ENCODE measurements at places on chromosomes 12 and 14. TPM values are rescaled to one million over a fixed set of nuclear protein-coding genes. Genes with fewer than 3 reads are reported as not detected.

The FBLN5 gene
- total RNA-seq = 4.1 TPM

GRCh38 chr12:14928931-14929330 is 9.4 kb downstream of the ERP27 start:
- no peak for DNase-seq

GRCh38 chr14:26599291-26599690 is 1.5 kb upstream of the NOVA1 start:
- no peak for DNase-seq

The CHGA gene
- total RNA-seq = 37.9 TPM

The OTUB2 gene
- total RNA-seq = 5.6 TPM

- no peak for DNase-seq
These were observed 34.6 kb upstream of the ANKRD9 start for GRCh38 chr14:102544046-102544746.

The NRIP2 gene
- 0.62 TPM for total RNA-seq

DNA sequence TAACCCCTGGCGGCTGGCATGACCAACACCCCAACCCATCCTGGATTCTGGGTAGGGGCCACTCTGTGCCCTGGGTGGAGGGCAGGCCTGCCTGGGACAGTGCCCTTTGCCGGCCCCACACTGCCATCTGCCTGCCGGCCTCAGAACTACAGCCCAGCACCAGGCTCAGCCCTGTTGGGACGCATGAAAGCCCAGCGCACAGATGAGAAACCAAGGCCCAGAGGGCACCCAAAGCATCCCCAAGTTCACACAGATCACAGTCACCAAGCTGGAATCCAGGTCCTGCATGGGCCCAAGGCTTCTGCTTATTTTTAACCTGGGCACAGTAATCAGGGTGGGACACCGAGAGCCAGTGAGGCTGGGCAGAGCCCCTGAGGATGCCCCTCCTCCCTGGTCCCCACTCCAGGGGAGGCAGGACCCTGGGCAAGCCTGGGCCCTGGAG is 26.2 kb downstream of the RFLNA start:
- peak; percentile 24 for DNase-seq

The OVCH1 gene
- 1.2 TPM for total RNA-seq

DNA sequence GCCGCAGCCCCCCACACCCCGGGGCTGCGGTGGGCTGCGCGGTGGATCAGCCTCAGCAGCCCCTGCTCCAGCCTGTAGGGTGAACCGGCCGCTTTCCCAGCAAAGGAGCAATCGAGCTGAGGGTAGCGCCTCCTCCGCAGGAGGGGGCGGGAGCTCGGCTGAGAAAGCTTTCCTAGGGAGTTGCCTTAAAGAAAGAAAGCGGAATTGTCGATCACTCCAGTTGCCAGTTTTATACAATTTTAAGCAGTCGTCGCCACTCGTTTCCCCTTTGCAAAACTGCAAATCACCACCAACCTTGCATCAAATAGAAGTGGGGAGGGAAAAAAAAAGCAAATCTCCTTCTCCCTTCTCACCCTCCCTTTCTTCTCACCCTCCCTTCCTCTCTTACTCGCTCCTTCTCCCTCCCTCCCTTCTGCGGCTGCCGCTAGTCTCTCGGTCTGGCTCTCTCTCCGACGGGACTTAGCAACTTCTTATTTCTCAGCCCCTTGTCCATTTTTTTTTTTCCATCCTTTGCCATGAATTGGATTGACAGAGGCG is at the start of gene PDE3A:
Gene PDE3A, plus strand, starts transcription at position 424 of the 537 bp plus-strand sequence. CDS start 748 bp downstream, outside the sequence.
- DNase-seq = peak; percentile 21

DNA sequence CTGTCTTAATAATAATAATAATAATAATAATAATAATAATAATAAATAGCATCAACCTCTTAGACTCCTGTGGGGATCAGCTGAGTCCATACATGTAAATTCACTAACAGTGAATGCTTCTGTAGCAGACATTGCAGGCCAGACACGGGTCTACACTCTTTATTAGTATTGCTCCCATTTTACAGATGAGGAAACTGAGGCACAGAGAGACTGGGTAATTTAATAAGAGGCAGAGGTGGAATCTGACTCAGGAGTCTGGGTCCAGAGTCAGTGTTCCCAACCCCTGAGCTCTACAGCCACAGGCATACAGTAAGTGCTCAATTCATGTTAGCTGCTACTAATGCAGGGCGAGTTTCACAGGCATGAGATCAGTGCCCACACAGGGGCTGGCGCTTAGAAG is 123.2 kb upstream of the MAP1LC3B2 start:
- no peak for DNase-seq

The LMNTD1 gene
- 1.1 TPM for total RNA-seq

The RHOJ gene
- total RNA-seq = 2.3 TPM

- DNase-seq = no peak
These were observed 34.9 kb upstream of the FAM222A start for GRCh38 chr12:109678719-109679118.

The JPH4 gene
- total RNA-seq = 28.9 TPM

- no peak for DNase-seq
These were observed 21.3 kb downstream of the LRRIQ1 start for GRCh38 chr12:85057370-85057963.

The EFS gene
- 17.5 TPM for total RNA-seq

The PFKM gene
- 112 TPM for total RNA-seq

The ABCD2 gene
- 20.4 TPM for total RNA-seq

- DNase-seq = no peak
These were observed 25.1 kb downstream of the TESPA1 start for GRCh38 chr12:54959291-54960018.

The LRP1 gene
- 65.4 TPM for total RNA-seq

The TEX52 gene
- total RNA-seq = not detected

DNA sequence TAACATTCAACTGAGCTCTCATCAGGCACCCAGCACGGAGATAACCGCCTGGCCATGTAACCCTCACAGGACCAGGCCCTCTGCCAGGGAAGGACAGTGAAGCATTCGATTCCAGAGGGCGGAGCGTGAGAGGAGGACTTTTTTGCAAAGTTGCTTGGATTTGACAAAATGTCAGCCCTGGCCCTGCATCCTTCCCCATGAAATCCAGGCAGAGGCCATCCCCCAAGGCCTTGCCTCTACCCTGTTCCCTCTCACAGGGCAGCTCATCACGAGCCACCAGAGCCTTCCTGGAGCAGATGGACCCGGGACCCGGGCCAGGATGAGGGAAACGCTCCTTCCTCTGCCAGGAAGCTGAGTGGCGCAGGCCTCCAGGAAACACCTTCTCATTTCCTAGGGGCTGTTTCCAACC is 17.0 kb downstream of the CAMKK2 start:
- DNase-seq = peak; percentile 31

The SERPINA3 gene
- 0.94 TPM for total RNA-seq

DNA sequence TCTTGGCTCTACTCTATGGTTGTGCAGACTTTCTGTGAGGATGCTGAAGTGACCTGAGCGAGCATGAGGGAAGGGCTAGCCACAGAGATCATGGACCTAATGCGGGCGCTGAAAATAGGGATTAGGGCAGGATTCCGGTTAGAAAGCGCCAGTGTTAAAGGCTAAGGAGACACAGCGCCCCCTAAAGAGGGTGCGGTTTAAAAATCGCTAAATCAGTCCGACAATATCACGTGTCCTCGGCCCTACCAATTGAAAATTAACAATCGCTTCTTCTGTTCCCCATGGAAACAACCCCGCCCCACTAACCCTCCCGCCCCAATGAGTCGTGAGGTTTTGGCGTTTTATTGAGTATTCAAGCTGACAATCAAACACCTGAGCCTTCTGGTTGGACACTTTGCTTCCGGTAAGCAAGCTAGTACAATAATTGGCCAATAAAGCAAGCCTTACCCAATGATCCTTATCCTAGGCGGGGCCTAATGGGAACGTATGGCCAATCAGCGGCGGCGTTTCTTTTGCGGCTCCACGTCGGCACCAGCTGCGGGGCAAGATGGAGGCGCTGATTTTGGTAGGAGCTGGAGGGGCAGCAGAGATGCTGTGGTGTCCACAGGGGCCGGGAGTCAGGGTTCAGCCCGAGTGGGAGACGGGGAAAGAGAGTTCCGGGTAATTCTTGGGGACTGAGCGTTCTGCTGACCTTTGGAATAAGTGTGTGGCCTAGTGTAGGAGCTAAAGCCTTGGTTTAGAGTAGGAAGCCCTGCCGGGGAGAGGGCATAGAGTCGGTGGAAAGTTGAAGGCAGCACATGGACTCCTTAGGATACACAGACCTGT is at the start of gene COPZ1:
Gene COPZ1, plus strand, starts transcription at position 515 of the 825 bp plus-strand sequence. Its CDS starts 33 bp downstream, at position 548.
- DNase-seq = peak; percentile 95

- no peak for DNase-seq
These were observed 17.4 kb upstream of the SALL2 start for GRCh38 chr14:21543521-21543960.

DNA sequence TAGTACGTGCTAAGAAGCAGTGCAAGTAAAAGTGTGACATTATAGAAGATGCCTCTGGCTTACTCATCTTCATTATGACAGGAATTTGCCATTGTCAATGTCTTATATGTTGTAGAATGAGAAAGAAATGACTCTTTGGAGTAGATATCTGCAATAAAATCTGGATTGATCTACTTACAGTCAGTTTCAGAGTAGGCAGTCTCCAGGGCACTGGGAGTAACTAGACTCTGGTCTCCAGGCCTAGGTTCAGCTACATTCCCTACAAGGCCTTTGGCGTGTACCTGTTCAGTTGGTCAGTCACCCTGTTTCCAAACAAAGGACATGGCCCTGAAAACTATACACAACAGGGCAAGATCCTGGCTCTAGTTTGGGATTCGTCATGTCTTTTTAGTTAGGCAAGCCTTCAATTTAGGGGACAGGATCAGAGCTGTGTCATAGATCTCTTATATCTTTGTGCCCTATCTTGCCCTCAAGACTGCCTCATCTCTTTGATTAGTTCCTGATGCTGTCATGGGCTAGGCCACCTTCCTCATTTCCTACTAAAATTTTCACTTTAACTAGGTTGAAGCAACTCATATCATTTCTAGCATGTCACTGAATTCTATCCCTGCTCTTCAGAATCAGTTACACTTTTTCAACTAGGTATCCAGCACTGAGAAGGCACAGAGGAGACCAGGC is 410.0 kb downstream of the RAD51B start:
- DNase-seq = no peak

The BCL11B gene
- total RNA-seq = 27.0 TPM

The ELK3 gene
- total RNA-seq = 1.9 TPM

DNA sequence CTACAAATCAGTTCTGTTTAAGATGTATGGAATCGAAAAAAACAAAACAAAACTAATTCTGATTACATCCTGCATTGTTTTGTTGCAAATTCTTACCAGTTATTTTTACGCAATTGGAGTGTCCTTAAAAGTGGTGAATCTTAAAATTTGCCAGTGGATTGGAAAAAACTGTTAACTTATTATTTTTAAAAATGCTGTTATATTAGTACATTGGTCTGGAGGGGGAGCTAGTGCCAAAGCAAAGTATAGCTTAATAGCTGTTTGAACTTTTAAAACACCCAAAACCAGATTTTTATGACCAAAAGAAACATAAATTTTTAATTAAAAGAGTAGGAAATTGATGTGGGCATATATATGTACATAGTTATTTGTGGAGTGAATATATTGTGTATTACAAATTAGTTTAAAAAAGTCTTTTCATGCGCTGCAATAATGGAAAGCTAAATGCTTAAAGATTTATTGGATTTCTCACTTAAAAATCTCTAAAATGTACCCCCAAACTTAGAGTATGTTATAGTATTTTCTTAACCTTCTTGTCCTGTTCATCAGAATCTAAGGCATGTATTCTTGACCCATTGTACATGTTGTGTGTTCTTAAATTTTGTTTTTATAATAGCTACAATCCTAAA is 2.5 kb downstream of the FUT8 start:
- no peak for DNase-seq

DNA sequence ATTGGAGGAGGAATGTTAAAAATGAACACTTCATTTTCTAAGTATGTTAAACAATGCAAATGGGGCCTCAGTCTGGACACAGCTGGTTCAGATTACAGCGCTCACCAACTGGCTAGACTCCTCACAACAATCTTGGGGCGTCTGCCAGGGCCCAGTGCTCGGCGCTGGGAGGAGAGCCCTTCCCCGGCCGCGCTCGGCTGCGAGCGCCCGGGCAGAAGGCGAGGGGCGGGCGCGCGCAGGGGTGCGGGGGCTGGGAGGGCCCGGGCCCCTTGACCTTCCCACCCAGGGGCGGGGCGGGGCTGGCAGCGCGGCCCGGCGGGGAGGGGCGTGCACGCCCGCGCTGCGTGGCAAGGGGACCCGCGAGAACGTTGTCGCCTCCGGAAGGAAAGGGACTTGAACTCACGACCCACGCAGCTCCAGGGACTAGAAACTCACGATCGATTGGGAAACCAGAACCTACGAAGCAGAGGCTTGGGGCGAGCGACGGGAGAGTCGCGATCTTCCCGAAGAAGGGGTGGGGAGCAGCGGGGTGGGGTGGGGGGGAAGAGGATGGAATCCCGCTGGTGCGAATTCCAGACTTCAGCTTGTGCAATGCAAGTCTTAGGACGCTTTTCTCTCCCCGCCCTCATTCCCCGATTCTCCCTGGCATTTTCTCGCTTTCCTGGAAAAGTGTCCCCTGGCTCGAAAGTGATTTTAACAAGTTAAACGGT is at the start of gene FBLN5:
Gene FBLN5, minus strand, starts transcription at position 220 of the 710 bp plus-strand sequence. CDS start 465 bp downstream, outside the sequence.
- DNase-seq = no peak

The PRIM1 gene
- total RNA-seq = 32.8 TPM

- DNase-seq = no peak
These were observed 68.6 kb upstream of the PLEKHG7 start for GRCh38 chr12:92634202-92634601.
